ENCODE measurements at places on chromosomes 4 and X.

GRCh38 chr4:83490876-83491450 is 6.1 kb upstream of the ABRAXAS1 start:
- DNase-seq, result no peak

GRCh38 chr4:133129237-133129636 is 19.9 kb upstream of the PCDH10 start:
- no peak for DNase-seq

GRCh38 chr4:138796761-138797160 is 218.8 kb upstream of the NOCT start:
- DNase-seq, result no peak

DNA sequence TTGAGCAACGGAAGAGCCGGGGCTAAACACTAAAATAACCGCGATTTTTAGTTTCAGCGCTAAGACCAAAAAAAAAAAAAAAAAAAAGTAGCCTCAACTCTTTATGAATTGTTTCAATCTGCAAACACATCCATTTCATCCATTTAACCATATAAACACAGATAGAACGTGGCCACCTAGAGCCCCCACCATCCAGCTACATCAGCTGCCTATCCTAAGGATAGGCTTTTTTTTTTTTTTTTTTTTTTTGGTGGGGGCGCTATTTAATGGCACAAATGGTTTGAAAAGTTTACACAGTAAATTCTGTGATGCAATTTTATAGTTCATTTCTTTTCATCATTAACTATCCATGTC is 492 bp upstream of the HDAC8 start:
- no peak for DNase-seq

GRCh38 chr4:184096561-184097240 is 121.0 kb downstream of the ENPP6 start:
- DNase-seq, result no peak

DNA sequence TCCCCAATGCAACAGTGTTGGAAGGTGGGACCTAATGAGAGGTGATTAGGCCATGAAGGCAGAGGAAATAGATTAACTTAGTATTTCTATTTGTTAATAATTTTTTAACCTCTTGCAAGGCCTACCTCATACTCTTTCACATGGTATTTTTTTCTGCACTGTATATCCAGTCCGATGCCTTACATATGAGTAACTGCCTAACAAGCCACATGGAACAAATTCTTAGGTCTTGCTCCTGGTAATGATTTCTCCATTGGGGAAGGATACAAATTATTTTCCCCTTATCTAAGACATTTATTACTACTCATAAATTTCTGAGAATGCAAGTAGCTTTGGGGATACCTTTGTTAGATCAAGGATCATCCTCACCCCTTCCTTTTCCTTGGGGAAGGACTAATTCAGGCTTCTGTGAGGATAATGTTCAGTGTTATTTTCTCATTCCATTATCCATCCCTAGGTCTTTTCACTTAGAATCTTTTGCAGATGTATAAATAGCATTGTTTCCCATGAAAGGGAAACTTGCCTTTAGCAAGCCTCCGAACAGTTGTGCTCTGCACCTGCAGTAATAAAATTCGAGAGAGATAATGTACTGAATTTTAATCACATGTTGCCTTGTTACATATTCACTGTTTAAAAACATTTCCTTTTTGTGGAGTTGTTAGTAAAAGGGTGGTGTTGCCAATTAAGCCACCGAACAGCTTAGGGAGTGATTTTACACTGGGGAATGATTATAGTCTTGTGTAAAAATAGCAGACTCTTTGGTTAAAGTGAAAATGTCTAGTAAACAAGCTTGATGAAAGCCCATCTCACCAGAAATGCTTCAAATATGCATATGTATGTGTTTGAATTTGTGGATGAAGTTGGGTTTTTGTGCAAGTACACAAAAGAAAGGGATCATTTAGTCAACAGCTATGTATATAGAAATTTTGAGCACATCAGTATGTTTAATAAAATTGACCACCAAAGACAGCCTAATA is 89.9 kb downstream of the CFAP299 start:
- DNase-seq, result no peak

DNA sequence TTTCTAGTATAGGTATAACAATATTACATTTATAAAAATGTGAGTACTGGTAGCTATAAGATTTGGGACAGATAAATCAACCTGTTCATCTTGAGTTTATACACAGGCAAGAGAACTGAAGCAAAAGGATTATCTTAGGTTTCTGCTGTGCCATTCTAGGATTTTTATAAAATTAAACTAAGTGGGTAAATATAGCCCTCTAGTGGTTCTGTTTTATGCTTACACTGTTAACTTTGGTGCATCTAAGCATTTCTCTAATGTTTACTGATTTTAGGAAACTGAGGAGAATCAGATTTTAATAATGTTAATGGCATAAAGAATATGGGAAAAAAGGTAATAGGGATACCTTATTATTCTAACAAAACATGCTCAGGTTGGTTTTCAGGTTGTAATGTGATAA is 1.1 kb upstream of the RRH start:
- DNase-seq, result no peak

GRCh38 chr4:38939165-38939564 is 71.6 kb downstream of the FAM114A1 start:
- no peak for DNase-seq
